ENCODE measurements at places on chromosomes 3 and 15.

DNA sequence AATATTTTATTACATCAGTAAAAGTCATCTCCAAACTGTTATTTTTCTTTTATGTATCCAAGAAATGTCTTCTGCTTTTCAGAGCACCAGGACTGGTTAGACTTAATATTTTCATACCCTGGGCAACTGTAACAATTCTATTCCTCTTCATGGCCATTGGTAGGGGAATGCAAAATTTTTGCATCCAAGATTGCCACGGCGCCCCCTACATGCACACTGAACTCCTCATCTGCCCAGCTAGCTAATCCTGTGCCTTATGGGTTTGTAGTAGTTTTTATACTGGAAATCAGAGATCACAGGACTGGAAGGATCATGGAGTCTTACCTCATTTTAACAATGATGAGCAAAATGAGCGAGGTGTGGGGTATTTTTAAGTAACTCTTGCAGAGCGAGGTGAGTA, 74.2 kb downstream of the CRTC3 start:
- DNase-seq: peak; percentile 41

- DNase-seq: no peak
Observed at GRCh38 chr15:83155942-83156341, 48.5 kb downstream of the TM6SF1 start.

GRCh38 chr15:94395640-94396039, 164.3 kb downstream of the MCTP2 start:
- DNase-seq: no peak

DNA sequence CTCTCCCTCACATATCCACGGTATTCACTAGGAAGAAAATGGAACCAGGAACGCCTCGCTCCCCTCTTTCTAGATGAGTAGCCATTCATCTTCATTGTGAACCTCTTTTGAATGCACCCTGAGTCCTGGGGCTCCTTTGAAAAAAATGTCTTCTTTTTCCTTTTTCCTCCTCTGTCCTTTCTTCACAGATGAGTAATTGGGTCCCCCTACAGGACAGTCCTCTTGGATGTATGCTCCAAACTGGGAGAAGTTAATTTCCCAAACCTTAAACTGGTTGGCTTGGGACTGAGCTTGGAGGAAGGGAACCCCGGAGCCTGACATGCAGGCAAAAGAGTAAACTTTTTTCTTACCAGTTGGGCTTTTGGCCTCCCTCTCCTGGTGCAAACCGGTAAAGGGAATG, 108.8 kb downstream of the DPH6 start:
- no peak for DNase-seq

DNA sequence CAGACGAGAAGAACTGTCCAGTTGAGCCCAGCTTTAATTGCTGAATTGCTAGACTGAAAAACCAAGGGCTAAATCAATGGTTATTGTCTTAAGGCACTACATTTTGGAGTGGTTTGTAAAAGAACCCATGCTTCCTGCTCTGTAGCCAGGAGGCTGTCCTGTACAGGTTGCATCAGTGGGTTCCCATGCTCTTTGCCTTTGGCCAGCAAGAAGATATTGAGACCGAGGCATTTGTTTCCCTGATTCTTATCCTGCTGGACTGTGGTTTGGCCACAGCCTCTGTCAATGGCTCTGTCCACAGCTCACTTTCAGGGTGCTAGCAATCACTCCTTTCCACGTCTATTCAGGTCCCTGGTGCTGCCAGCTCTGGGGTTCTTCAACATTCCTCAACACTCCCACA, 89.6 kb downstream of the FAM43A start:
- DNase-seq: no peak

- DNase-seq: no peak
Observed at GRCh38 chr3:124352149-124352539, 360.2 kb upstream of the ROPN1 start.

- peak; percentile 10 for DNase-seq
Observed at GRCh38 chr3:193780810-193781478, 187.9 kb downstream of the OPA1 start.

DNA sequence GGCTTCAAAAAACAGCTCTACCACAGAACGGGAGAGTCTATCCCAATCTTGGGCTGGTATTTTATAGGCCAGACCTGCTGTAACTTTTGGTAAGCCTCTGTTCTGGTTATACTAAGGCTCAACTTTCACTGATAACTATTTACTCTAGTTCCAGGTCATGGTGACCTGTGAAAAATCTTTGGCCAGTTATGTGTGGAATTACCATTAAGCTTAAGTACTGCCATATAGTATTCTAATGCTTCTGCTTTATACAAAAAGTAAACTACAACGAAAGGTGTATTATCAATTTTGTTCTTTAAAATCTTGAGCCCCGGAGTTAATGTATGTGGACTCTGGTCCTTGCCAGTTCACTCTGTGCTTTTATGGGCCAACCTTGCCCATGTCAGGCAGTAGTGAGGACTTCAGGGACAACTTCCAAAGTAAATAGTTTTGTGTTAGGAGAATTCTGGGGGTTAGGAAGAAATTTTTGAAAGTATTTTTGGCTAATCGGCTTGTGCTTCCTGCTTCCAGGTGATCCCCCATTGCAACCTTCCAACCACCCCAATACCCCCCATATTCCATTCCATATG, 6.4 kb downstream of the SIAH2 start:
- no peak for DNase-seq

DNA sequence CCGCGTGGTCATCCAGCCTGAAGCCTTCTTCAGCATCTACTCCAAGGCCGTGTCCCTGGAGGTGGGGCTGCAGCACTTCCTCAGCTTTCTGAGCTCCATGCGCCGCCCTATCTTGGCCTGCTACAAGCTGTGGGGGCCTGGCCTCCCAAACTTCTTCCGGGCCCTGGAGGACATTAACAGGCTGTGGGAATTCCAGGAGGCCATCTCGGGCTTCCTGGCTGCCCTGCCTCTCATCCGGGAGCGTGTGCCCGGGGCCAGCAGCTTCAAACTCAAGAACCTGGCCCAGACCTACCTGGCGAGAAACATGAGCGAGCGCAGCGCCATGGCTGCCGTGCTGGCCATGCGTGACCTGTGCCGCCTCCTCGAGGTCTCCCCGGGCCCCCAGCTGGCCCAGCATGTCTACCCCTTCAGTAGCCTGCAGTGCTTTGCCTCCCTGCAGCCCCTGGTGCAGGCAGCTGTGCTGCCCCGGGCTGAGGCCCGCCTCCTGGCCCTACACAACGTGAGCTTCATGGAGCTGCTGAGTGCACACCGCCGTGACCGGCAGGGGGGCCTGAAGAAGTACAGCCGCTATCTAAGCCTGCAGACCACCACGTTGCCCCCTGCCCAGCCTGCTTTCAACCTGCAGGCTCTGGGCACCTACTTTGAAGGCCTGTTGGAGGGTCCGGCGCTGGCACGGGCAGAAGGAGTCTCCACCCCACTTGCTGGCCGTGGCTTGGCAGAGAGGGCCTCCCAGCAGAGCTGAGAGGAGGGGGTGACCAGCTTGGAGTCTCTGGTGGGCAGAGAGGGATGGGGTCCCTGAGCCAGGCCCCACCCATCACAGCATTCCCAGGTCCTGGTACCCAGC, 37.9 kb downstream of the GOLGA6A start:
- DNase-seq: no peak

DNA sequence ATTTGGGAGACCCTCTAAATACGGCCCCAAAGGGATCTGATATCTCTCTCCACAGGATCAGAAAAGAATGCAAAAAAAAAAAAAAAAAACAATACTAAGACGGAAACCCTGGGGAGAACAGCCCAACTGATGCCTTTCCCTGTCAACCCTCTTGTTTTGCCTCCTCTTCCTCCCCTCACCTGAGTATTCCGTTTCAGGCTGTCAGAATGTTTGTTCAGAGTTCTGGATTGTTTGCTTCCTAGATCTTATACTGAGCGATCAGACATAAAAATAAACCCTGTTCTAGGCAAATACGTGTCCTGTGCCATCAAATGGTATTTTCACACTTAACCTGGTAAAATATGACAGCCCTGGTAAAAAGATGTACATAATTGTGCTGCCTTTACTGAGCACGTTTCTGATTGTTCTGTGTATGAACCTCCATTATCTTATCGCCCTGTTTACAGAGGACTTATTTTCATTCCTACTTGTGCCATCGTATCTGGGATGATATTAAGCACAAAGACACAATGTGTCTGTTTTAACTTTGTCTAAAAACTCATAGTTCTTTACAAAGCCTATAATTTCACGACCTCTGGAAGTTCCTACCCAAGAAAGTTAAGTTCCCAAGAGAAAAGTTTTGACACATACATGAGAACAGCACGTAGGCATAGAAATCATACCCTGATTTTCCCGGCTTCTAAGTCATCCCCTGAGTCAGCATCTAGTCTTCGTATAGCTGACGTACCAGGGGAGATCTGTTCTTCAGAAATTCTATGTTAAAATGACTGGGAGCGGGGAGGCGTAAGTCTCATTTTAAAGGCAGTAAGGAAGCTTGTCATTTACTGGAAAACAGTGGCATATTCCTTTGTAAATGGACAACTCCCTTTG, 856 bp downstream of the ZBTB38 start:
- DNase-seq: no peak

- DNase-seq: no peak
Observed at GRCh38 chr15:62392376-62392775, 227.3 kb upstream of the C2CD4B start.

DNA sequence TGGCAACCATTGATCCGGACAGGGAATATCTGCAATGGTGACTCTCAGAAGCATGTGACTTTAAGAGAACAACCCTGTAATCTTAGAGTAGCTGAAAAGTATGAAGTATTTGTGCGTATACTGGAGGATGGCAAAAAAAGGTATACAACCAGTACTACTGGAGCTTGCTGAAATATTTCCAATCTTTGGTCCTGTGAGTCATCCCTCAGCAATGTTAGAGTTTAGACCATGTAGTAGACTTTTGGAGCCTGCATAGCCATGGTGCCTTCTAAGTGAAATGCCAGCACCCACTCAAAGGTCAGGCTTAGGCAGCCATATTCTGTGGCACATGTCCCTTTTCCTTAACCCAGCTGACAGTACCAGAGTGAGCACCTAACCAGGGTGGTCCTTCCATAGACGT, 429.4 kb downstream of the NTRK3 start:
- no peak for DNase-seq

- DNase-seq: no peak
Observed at GRCh38 chr3:59085976-59086375, 36.2 kb upstream of the CFAP20DC start.

- no peak for DNase-seq
Observed at GRCh38 chr15:36653851-36654250, 74.4 kb downstream of the CDIN1 start.

- no peak for DNase-seq
Observed at GRCh38 chr15:73225358-73226015, 143.3 kb downstream of the HCN4 start.

DNA sequence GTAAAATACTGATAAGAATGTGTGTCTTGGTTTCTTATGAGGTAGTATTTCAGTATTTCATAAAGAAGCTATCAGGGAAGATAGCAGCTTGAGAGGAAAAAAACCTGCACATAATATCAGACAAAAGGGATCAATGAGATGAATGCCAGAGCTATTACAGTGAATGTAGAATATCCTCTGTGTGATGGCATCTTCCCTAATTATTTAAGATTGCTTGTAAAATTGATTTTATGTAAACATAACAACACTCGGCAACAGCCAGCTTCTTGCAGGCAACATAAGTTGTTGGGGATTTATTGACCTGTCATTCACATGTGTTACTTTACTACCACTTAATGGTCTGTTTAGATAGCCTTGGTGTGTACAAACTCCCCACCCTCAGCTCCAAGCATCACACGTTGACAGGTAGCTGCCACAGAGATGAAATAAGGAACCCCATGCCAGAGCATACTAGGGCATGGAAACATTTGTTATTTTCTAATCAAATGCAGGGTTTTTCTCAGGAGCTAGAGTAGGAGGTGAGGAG, 49.2 kb upstream of the RARB start:
- DNase-seq: no peak

GRCh38 chr15:88006146-88006545, 250.4 kb downstream of the NTRK3 start:
- no peak for DNase-seq

GRCh38 chr3:135040321-135041240, 245.5 kb downstream of the EPHB1 start:
- DNase-seq: no peak

DNA sequence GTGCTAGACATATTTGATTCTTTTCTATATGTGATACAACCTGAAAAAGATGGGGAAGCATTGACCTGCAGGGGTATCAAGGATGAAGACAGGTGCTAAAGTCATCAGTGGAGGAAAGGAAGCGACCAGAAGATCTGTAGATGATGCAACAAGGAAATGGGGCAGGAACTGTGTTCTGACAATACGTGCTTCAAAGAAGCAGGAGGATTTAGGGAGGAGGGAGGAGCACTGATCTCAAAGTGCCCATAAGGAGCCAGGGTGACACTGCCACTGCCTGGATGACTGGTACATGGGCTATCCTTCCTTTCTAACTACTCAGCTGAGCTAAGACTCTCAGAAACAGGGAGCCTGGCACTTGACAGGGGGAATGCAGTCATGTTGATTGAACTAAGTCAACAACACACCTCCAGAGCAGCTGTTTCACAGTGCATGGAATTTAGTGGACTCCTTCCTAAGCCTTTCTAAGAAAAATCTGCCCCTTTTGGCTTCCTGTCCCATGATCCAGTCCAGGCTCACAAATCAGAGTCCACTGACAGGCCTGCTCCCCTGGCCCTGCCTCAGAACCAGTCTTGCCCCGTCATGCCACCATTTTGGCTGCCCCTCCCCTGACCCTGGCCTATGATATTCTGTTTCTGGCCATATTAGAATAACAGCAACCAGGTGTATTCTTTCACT, 12.0 kb downstream of the LYSMD4 start:
- no peak for DNase-seq
